Right renal cortex interstitium (tissue), 3 donors: ENCODE measurements at places on chromosomes 11 and 22. TPM values are rescaled to one million over a fixed set of nuclear protein-coding genes. Genes with fewer than 3 reads are reported as not detected.

GRCh38 chr11:15027011-15027410 is 46.4 kb upstream of the CALCB start:
- no peak for DNase-seq

DNA sequence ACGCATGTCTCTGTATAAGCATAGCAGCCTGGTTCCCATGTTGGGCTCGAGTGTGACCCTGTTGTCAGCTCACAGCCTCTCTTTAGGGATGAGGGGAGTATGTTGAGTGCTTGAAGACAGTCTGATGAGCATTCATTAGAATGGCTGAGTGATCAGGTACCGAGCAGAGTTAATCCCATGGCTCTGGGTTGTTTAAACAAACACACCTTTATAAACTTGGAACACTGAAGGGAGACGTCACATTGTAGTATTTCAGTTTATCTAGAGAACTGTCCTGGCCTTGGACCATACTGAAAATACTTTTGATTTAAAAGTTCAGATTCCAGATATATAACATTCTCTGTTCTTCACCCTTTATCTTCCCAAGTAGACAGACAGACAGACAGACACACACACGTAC is 76.0 kb downstream of the TEAD1 start:
- DNase-seq, result no peak

DNA sequence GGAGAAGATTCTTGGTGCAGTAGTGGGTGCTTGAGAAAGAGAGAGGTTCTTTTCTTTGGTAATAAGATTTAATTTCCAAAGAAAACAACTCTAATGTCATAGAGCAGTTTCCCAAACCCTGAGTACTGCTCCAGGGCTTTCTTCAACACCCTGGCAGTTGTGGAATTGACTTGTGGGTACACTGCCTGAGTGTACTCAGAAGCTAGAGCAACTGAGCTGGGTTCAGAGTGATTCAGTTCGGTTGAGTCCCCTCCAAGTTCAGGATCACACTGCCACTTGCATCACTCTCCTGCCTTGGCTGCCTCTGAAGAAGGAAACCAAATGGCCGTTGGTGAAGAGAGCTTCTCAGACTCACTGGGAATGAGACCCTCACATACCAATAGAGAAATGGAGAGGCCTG is 5.3 kb downstream of the DMC1 start:
- DNase-seq, result no peak

GRCh38 chr11:87871056-87871455 is 304.2 kb downstream of the RAB38 start:
- DNase-seq, result no peak

GRCh38 chr22:50546326-50547262 is 895 bp downstream of the KLHDC7B start:
- no peak for DNase-seq

DNA sequence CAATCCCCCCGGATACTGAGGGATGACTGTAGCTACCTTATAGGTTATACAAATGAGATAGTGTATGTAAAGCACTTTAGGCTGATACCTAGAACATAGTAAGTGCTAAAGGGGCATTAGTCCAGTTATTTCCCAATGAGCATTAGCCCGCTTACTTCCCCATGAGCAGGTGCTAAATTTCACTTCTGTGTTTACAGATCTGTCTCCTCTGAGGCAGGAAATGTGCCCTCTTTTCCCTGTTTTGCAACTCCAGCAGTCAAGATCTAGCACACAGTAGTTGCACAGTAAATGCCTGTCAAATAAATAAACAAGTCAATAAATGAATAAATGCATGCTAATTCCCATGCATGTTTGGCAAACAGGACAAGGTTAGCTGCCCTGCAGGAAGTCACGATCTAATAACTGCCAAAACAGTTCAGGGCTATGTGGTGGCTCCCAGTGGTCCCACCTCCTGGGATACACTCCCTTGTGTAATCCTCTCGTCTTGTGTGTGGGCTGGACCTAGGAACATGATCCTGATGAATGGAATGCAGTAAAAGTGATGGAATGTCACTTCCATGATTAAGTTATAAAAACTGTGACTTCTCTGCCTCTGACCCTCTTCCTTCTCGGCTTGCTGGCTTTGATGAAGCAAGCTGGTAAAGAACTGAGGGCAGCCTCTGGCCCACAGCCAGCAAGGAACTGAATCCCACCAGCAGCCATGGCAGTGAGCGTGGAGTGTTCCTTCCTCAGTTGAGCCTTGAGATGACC is 459.0 kb downstream of the SOX6 start:
- peak; percentile 49 for DNase-seq

GRCh38 chr11:59841514-59841913 is 3.8 kb downstream of the CBLIF start:
- no peak for DNase-seq

- no peak for DNase-seq
These were observed 22.2 kb downstream of the NUP50 start for GRCh38 chr22:45185718-45186514.

DNA sequence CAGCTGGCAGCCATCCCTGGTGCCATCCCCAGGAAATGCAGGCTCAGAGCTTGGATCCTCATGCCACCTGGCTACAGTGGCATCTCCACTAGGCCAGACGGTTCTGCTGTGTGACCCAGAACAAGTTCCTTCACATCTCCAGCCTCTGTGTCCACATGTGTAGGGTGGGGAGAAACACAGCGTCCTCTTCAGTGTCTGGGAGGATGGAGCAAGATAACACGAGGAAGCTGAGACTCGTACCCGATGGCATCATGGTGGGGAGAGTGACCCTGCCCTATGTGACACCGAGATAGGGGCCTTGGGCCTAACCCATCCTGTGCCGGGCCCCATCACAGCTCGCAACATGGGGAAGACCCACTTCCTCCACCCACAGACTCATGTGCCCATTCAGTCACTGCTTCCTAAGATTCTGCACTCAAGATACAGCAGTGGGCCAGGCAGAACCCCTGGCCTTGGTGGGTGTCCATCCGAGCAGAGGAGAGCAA is 78.5 kb downstream of the MORC2 start:
- DNase-seq, result no peak

DNA sequence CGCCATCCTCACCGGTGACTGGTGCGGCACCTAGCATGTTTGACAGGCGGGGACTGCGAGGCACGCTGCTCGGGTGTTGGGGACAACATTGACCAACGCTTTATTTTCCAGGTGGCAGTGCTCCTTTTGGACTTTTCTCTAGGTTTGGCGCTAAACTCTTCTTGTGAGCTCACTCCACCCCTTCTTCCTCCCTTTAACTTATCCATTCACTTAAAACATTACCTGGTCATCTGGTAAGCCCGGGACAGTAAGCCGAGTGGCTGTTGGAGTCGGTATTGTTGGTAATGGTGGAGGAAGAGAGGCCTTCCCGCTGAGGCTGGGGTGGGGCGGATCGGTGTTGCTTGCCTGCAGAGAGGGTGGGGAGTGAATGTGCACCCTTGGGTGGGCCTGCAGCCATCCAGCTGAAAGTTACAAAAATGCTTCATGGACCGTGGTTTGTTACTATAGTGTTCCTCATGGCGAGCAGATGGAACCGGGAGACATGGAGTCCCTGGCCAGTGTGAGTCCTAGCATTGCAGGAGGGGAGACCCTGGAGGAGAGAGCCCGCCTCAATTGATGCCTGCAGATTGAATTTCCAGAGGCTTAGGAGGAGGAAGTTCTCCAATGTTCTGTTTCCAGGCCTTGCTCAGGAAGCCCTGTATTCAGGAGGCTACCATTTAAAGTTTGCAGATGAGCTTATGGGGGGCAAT is 1.1 kb downstream of the NEAT1 start:
- no peak for DNase-seq

Gene MPZL3
- polyA plus RNA-seq, result 4.7 TPM

Gene ARHGAP8
- 23.9 TPM for polyA plus RNA-seq

Gene OR5T1
- polyA plus RNA-seq, result not detected

Gene ANO5
- 4.4 TPM for polyA plus RNA-seq

Gene CSNK1E
- polyA plus RNA-seq, result 107 TPM

Gene GP1BB
- polyA plus RNA-seq, result 3.4 TPM

Gene THOC5
- 35.0 TPM for polyA plus RNA-seq
